A673 (cell line): ENCODE measurements at places on chromosomes 12 and 14. TPM values are rescaled to one million over a fixed set of nuclear protein-coding genes. Genes with fewer than 3 reads are reported as not detected.

DNA sequence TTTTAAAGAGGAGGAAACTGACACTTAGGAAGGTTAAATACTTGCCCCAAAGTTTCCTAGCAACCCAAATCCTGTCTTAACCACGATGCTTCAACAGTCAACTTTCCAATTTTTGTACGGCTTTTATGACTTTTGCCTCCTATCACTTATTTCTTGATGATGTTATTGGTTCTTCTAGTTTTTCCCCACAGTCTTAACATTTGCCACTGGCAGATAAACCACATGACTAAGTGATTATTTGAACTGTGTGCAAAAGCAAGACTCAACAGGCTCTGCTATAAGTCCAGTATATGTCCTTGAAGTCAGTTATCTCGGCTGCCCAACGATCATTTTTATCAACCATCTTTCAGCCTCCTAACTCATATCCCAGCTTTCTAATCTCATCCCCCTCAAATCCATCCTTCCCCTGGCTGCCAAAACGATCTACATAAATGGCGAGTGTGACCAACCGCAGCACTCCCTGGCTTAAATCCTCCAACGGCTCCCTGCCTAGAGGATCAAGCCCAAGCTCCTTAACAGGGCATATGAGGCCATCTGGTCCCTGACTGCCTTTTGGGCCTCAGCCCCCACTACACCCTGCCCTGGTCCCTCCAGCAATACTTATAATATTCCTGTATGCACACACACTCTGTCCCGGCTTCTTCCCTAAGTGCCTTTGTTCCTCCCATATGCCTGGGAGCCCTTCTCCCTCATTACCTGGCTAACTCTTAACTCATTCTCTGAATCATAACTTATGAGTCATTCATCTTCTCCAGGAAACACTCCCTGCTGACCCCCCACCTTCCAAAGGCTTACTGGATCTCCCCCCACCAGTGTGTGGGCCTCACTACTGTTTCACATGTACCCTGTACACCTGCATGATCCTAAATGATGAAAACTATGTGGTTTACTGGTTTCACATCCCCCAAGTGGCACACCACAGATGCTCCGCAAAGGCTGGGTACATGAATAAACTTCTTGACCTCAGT, 8.8 kb downstream of the VPS37B start:
- peaks cover 56% of the 10 kb centered on the region for H3K4me1 ChIP-seq
- H3K4me3 ChIP-seq, result no peak overlapping the region
- no peaks in the 10 kb centered on the region for H3K36me3 ChIP-seq
- H3K27me3 ChIP-seq, result no peaks in the 10 kb centered on the region

DNA sequence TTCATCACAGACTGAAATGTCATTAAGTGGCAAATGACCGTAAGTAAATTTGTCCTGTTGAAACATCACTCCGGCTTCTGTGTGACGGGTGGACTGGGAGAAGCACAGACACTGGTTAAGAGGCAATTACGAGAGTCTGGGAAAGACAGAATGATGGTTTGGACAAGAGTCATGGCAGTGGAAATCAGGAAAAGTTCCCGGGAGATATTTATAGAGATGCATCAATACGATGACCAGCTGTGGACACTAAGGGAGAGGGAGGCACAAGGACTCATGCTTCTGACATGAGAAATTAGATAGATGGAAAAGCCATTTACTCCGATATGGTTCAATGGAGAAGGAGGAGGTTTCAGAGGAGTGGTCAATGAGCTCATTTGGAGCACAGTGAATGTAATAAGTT, 27.3 kb downstream of the CKAP4 start:
- no peak for DNase-seq
- no peaks in the 10 kb centered on the region for H3K36me3 ChIP-seq
- no peak overlapping the region for H3K4me3 ChIP-seq
- no peak overlapping the region for H3K27ac ChIP-seq
- peaks cover 9% of the 10 kb centered on the region for H3K27me3 ChIP-seq

DNA sequence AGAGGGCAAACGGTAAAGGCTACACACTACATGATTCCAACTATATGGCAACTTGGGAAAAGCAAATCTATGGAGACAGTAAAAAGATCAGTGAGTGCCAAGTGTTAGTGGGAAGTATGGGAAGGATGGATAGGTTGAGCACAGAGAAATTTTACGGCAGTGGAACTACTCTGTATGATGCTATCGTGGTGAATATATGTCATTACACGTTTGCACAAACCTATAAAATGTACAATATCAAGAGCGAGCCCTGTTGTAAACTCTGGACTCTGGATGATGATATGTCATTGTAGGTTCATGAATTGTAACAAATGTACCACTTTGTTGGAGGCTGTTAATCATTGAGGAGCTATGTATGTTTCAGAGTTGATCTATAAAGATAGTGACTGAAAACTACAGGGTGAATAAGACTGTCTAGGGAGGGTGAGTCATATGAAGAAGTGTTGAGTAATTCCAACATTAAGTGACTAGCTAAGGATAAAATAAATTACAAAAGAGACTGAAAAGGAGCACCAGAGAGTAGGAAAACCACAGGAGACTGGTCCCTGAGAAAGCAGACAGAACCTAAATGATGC, 349.2 kb upstream of the LMO3 start:
- H3K27me3 ChIP-seq, result no peaks in the 10 kb centered on the region
- peak; percentile 72 for DNase-seq
- H3K4me3 ChIP-seq, result no peak overlapping the region
- H3K27ac ChIP-seq, result no peak overlapping the region

GRCh38 chr12:44077294-44077693, 241.4 kb downstream of the TMEM117 start:
- no peaks in the 10 kb centered on the region for H3K36me3 ChIP-seq
- DNase-seq, result no peak
- H3K27ac ChIP-seq, result no peak overlapping the region
- peaks cover 3% of the 10 kb centered on the region for H3K4me1 ChIP-seq
- no peaks in the 10 kb centered on the region for H3K27me3 ChIP-seq

DNA sequence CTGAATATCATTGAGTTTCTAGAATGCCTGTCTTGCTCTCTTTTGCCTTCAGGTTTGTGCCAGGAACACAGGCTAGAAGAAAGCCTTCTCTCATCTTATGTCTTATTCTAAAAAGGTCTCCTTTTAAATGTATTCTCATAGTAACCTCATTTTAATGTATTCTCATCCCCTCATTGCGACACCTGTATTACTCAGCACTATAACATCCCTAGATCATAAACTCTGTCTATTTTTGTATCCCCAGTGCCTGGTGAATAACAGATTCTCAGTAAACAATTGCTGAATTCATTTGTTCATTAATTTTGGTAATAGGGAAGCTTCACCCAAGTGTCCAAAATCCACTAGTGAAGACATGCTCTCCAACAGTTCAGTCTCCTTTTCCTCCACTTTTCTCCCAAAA, 8.8 kb upstream of the LRRK2 start:
- no peak overlapping the region for H3K4me3 ChIP-seq
- no peaks in the 10 kb centered on the region for H3K27me3 ChIP-seq
- no peak for DNase-seq
- no peak overlapping the region for H3K27ac ChIP-seq
- H3K36me3 ChIP-seq, result no peaks in the 10 kb centered on the region
- H3K4me1 ChIP-seq, result no peaks in the 10 kb centered on the region

DNA sequence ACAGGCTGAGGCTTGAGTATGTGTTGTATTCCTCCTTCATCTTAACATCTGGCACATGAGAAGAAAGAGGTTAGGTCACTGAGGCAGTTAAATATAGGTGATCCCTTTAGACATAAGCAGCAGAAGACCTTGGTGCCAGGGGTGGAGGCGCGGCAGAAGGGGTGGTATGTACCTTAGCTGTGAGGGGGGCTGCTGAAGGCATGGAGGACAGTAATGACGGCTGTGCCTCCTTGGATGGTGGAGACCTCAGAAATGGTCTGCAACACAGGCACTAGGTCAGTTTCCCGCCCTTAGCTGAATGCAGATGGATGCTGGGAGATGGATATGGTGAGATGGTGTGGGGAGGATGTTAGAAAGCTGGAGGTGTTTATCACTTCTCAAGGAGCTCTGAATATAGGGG, 1.5 kb upstream of the PNMA1 start:
- no peak for DNase-seq
- peaks cover 8% of the 10 kb centered on the region for H3K4me1 ChIP-seq
- H3K27ac ChIP-seq, result no peak overlapping the region
- no peaks in the 10 kb centered on the region for H3K27me3 ChIP-seq
- H3K36me3 ChIP-seq, result peaks cover 32% of the 10 kb centered on the region

- H3K4me1 ChIP-seq, result peaks cover 15% of the 10 kb centered on the region
- H3K36me3 ChIP-seq, result peaks cover 28% of the 10 kb centered on the region
- no peaks in the 10 kb centered on the region for H3K27me3 ChIP-seq
- H3K27ac ChIP-seq, result no peak overlapping the region
- H3K4me3 ChIP-seq, result no peak overlapping the region
These were observed 10.9 kb downstream of the CAND1 start for GRCh38 chr12:67280088-67280487.

The FCF1 gene
- 73.1 and 74.2 TPM in 2 replicates for total RNA-seq

The ACRBP gene
- total RNA-seq, result 3.0 and 3.6 TPM in 2 replicates

The EFS gene
- 55.9 and 60.9 TPM in 2 replicates for total RNA-seq

The PZP gene
- not detected in 2 replicates for total RNA-seq

The ANKRD33 gene
- total RNA-seq, result not detected in 2 replicates

The CLEC14A gene
- not detected in 2 replicates for total RNA-seq

The COX8C gene
- total RNA-seq, result 0.66 TPM in 1 of 2 replicates, not detected in the other
